ENCODE measurements at places on chromosomes 1 and 21. TPM values are rescaled to one million over a fixed set of nuclear protein-coding genes. Genes with fewer than 3 reads are reported as not detected.
A peak's percentile ranks its signal among the peaks of the same experiment; 100 is the strongest.

DNA sequence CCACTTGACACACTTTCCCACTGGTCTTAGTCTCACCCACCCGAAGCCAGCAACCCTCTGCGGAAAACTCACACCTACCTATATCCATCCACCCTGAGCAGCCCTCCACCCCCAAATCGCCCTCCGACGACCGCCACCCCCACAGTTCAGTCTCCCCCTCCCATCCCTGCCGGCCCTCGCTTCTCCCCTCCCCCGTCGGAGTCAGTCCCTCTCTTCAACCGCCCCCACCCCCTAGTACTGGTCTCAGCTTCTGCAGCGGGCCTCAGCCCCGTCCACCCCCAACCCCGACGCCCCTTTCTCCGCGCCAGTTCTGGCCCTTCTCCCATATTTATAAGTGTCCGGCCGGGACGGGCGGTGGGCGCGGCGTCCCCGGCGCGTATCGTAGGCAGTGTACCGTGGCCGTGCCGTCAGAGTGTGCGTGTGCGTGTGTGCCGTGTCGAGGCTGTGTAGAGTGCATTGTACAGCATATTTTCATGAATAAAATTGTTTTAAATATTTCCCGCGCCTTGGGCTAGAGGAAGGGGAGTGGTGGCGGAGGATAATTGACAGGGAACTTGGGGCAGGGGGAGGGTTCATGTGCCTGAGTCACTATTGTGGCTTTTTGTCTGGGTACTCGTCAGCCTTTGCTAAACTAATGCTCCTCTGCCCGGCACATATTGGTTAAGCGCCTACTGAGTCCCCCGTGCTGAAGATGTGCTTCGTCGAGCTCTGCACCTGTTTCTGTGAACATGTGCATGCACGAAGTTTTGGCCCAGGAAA lies 22.0 kb downstream of the FOXO6 start:
- peak; percentile 43 for DNase-seq

DNA sequence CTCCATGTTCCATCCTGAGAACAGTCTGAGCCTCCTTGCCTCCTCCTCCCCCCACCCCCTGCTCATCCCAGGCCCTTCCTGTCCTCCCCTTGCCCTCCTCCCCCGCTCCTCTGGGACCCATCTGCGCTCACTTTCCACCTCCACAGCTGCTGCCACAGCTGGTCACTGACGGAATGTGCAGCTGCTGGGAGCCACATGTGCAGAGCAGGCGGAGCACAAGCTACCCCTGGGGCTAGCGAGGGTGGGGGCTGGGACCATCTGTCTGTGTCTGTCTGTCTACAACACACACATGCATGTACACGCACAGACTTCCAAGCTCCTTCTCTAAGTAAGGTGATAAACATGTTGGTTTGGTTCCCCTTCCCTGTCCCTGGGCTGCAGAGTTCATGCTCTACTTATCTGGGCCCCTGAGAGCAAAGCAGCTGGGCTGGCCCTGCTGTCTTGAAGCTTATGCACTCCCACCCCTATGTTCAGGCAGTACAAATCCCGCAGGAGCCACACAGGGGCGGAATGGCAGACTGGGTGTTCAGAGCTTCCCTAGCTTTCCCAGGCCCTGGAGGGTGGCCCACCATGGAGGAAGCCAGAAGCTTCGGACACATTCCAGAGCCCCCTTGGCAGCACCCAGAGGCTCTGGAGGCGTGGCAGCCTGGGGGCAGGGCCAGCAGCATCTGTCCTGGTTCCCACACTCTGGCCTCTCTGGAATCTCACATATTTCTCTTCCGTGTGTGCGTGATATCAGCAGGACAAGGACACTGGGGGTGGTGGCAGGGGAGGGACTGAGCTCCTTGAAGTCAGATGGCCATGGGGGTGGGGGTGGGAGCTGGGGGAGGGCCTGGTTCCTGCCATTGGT lies 7.0 kb upstream of the HEYL start:
- DNase-seq = no peak

GRCh38 chr1:228721407-228721806 lies 13.9 kb upstream of the RHOU start:
- no peak for DNase-seq

DNA sequence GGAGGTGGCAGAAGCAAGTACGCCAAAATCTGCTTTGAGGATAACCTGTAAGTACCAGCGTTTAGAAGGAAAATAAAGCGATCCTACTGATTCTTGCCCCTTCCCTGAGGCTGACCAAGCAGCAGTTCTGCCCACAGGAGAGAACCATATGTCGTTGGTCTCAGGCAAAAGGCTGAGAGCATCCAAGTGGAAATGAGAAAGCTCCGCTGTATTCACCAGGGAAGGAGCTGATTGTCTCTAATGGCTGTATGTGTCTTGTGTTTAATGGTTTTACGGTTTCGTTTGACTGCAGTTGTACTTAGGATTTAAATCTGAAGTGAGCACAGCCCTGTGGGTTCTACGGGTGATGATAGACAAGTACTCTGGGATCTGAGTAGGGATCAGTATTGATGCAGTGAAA lies 21.9 kb downstream of the FAM3B start:
- no peak for DNase-seq

CHODL gene
- 0.13 TPM for total RNA-seq

GRCh38 chr1:209885403-209886218 lies 52.4 kb upstream of the SYT14 start:
- DNase-seq = no peak

GRCh38 chr1:17197696-17198095 lies 7.2 kb upstream of the PADI1 start:
- no peak for DNase-seq

- no peak for DNase-seq
These were observed 2206.0 kb downstream of the MRPL39 start for GRCh38 chr21:23401278-23401677.

DNA sequence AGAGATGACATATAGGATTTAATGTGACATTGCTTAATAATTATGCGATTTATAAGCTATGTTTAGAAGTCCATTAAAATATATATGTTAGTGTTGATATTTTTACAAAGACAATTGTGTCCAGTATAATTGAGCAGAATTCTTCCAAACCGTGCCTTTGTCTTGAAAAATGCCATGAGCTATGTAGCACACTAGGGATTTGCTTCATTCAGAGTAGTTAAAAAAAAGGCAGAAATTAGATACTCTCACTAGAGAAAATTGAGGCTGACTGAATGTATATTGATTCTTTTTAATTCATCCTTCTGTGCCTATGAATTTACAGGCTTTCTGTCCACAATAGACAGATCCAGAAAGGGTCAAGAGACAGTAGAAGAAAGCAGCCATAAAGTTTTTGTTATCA lies 429.0 kb downstream of the NEGR1 start:
- DNase-seq = no peak

- DNase-seq = peak; percentile 45
These were observed 284.8 kb downstream of the HLX start for GRCh38 chr1:221164029-221164428.

- no peak for DNase-seq
These were observed 813 bp upstream of the SFT2D2 start for GRCh38 chr1:168224991-168225390.

TEX38 gene
- not detected for total RNA-seq

GRCh38 chr1:145985502-145986439 lies 10.6 kb downstream of the TXNIP start:
- no peak for DNase-seq

MX2 gene
- 0.51 TPM for total RNA-seq

CNR2 gene
- total RNA-seq = not detected

DNA sequence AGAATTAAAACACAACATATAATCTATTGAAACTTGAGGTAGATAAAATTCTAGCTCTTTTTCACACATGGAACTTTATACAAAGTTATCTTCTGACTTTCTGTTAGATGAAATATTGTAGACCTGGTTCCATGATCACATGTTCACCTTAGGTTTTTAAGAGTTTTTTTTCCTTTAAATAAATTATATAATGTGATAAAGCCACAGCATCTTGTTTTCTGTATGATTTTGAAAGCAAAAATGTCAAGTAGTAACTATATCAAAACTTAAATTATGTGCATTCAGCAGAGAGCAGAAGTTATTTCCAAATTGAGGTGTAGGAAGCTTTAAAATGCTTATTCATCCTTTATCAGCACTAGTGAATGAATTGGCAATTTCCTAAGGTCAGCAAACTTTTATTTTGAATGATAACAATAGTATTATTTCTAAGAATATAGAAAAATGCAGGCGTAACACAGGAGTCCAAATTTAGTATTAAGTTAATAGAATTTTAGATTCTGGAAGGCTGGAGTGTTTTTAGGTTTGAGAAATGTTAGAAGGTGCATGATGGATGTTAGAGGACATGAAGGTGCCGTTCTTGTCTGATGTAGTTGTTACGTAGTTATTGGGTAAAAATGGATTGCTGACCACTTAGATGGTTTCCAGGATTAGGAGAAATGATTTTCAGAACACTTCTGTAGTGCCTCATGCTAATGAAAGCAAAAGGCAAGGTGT lies 17.5 kb downstream of the BACH1 start:
- DNase-seq = no peak

CR1 gene
- total RNA-seq = not detected

- DNase-seq = no peak
These were observed 226.1 kb downstream of the ASTN1 start for GRCh38 chr1:176938375-176938774.

DNA sequence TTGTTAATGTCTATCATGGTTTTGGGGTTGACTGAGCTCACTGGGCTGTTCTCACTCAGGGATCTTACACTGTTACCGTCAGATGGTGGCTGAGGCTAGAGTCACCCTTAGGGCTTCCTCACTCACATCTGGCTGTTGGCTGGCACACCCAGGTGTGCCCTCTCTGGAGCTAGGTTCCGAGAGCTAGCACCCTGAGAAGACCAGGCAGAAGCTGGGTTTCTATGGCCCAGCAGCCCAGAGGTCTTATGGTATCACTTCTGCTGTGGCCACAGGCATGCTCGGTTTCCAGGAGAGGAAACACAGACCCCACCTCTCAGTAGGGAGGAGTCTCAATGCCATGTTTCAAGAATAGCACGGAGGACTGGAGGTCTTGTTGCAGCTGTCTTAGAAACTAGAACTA lies 20.7 kb upstream of the KIF1B start:
- no peak for DNase-seq

GRCh38 chr1:206496131-206496793 lies 11.1 kb upstream of the RASSF5 start:
- DNase-seq = peak; percentile 24

DNA sequence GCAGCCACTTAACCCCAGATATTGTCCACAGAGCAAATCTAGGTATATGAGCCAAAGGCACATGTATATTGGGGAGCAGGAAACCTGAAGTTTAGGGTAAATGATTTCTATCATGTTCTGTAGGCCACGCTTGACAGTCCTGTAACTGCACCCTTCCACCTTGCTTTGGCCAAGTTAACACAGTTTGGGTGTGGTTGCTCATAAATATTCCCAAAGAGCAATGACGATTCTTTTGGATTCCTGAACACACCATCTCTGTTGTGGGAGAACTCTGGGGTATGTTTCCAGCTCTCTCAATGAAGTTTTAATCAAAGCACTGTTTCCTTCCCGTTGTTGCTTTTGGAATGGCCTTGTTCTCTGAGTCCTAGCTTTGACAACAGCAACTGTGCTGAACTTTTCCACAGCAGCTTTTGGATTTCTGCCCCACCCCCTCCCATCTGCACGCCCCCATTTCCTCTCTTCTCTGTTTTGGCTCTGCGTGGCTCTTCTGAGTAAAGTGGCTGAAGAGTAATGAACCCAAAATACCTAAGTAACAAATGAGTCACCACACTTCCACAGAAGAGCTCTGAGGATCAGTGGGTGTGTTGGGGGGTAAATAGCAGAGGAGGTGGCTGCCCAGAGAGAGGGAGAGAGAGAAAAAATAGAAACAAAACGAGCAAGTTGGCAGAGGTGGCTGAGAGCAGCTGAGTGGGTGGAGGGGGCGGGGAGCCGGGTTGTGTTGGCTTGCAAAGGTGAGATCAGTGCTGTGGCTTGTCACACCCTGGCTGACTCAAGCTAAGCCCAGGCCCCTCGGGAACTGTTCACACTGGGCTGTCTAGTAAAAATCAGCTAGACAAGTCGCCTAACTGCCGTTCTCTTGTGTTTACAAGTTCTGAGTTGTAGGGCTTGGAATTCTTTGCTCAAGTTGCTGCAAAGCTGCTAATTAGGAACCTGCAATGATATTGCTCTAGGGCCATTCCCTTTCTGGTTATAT lies 26.9 kb upstream of the RAP1A start:
- peak; percentile 89 for DNase-seq

PLA2G4A gene
- 16.2 TPM for total RNA-seq

WNT3A gene
- not detected for total RNA-seq

DNA sequence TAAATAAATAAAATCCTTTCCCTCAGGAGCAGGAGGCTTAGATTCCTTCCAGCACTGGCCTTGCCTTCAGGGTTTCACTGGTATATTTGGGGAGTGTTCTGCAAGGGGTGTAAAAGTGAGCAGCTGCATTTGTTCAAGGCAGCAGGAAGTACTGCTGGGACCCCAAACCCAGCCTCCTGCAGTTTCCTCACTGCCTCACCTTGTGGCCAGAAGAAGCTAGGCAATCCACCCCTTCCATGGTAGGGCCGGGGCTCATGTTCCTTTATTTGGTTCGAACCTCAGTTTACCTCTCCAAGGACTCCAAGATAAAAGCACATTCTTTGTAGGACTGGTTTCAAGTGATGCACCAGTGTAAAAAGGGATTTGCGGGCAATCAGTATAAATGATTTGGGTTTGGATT lies 21.0 kb upstream of the CFAP126 start:
- no peak for DNase-seq

DNA sequence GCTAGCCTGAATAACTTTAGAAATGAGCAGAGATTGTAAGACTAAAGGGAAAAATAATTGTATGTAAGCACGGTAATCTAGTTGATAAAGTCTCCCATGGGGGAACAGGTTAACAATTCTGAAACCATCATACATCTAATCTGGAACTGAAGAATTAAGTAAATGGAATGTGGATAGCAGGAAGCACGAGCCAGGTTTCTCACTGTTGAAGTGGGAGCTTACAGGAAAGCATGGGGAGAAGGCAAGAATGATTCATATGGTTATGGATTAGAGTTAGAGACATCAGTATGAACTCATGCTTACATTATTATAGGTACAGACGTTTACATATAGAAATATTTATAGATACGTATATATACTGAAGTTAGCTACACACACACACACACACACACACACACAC lies 83.0 kb downstream of the LEPR start:
- DNase-seq = peak; percentile 62

DNA sequence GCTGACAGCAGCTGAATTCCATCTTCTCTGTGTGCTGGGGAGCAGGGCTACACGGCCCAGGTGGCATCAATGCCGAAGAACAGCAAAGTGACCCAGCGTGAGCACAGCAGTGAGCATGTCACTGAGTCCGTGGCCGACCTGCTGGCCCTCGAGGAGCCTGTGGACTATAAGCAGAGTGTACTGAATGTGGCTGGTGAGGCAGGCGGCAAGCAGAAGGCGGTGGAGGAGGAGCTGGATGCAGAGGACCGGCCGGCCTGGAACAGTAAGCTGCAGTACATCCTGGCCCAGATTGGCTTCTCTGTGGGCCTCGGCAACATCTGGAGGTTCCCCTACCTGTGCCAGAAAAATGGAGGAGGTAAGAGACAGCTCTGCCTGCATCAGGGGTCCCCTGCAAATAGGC lies 16.6 kb downstream of the SLC6A17 start:
- DNase-seq = no peak

MYCL gene
- total RNA-seq = 0.38 TPM

DNA sequence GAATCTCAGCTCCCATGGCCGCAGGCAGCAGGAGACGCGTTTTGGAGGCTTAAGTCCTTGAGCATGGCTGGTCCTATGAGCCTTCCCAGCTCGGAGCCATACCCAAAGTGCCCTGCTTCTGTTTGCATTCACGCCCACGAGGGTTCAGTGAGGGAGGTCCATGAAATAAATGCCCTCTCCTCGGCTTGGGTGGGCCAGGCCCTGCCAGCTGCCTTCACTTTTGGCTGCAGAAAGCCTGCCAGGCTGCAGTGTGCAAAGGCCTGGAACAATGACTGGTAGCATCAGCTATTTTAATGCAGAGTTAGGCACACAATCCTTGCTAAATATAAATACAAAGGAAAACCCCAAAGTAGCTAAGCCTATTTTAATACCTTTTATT lies 49.4 kb downstream of the H3-3A start:
- no peak for DNase-seq

Measured in dermis microvascular lymphatic vessel endothelial cell (primary cell).